ENCODE measurements at places on chromosomes 13 and 19.

- DNase-seq, result peak; percentile 21
These were observed 862.1 kb upstream of the MIR17HG start for GRCh38 chr13:90485436-90485835.

DNA sequence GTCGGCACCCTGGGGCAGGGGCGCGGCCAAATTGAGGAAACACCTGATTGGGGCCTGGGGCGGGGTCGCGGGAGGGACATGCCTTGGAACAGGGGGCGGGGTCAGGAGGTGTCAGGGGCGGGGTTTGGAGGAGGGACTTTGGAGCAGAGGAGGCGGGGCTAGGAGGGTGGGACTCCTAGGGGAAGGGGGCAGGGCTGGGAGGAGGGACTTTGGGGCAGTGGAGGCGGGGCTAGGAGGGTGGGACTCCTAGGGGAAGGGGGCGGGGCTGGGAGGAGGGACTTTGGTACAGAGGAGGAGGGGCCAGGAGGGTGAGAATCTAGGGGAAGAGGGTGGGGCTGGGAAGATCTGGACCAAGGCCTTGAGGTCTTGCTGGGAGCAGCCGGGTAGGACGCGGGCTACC, 21.9 kb downstream of the GRIN2D start:
- DNase-seq, result no peak

DNA sequence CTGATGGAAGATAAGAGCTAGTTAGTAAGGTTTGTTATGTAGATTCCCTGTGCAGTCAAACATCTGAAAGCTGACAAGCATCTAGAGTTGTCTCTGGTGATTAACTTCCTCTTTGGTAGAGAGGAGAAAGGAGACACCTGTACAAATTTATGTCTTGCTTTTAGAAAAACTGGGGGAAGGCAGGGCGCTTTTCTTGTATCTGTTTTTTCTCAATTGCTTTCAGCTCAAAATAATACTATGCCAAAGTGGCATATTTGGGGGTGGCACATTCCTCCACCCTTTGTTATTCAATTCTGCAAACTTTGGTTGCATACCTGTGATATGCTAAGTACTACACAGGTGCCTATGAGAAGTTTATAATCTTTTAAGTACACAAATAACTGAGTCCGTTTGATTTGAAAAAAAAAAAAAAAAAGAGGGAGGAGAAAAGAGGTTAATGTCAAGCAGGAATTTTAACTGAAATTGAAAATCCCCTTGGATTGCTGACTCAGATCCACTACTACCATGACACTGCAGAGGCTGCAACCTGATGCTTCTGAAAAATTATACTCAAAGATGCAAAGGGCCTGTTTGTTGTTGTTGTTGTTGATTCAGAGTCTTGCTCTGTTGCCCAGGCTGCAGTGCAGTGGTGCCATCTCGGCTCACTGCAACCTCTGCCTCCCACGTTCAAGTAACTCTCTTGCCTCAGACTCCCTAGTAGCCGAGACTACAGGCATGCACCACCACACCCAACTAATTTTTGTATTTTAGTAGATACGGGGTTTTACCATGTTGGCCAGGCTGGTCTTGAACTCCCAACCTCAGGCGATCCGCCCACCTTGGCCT, 164.8 kb upstream of the NBEA start:
- no peak for DNase-seq

DNA sequence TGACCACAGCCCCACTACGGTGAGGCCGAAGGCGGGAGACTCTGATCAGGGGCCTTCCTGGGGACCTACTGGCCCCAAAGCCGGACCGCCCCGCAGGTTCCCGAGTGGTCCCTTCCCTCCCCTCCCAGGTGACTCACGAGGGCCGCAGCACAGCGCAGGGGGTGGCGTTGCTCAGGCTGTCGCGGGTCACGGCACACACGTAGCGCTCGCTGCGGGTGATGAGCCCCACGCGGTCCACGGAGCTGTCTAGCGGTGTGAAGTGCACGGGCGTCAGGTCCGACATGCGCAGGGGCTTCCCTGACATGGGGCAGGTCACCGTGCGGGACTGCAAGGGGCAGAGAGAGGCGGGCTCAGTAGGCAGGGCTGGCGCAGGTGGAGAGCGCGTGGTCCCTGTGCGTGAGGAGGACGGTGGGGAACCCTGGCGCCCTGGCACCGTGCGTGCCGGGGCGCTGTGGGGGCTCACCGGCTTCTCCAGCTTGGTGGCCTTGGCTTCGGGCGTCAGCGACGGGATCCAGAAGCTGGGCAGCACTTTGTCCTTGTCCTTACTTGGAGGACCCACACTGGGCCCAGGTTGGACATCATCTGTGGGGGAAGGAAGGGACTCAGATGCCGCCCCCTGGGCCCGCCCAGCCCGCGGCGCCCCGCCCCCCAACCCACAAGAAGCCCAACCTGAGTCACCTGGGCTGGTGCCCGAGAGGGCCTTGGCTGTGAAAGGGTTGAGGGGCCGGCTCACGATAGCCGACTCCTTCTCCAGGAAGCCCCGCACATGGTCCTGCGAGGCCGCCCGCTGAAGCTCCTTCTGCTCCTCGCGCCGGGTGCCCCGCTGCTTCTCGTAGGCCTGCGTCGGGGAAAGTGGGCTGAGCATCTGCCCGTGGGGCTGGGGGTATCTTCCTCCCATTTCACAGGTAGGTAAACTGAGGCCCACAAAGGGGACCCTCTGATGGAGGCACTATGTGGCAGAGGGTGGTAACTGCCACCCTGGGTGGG, 23.7 kb downstream of the NOSIP start:
- DNase-seq, result no peak

DNA sequence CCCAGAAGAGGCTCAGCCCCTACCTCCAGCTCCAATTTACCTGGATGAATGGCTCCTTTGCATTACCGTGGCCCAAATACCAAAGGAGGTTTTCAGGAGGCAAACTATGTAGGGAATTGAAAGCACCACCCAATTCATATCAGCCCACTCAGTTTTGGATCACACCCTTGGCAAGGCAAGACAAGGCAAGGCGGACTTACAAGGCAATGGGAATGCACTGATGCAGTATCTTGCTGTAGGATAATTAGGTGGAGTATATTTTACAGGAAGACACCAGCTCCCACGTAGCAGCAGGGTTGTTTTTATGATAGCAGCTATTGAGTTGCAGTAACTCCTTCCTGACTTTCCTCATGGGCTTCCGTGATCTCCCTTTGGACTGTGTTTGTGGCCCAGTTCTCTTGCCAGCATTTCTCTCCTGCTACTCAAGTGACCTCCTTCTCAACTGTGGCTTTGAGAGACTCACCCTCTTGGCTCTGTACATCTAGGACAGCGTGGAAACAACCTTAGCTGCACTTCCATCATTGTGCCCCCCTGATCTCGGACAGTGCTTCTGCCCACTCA, 935.9 kb downstream of the EFNB2 start:
- DNase-seq, result no peak

- no peak for DNase-seq
These were observed 21.3 kb upstream of the F7 start for GRCh38 chr13:113084094-113084942.
